Breast epithelium (tissue), 4 donors: ENCODE measurements at places on chromosomes 3 and 15. TPM values are rescaled to one million over a fixed set of nuclear protein-coding genes. Genes with fewer than 3 reads are reported as not detected.

Gene SOX14
- not detected for total RNA-seq

DNA sequence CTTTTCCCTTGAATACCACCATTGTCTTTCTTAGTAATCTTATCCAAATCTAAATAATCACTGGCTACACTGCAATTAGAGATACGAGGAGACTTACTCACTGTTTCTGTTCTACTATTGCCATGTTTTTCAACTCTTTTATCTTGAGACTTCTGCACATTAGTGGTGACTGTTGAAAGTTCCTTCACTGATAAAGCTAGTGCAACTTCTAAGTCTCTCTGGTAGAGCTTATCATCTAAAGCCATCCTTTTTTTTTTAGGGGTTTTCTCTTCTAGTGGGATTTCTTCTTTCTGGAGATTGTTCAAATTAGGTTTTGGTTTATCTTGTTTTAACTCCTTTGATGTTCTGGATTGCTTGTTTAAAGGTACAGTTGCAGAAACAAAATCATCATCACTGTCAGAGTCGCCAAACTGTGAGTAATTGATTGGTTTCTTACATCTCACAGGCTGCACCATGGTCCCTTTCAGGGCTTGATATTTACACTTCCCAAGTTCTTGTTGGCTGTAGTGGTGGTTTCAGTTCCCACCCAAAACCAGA, 37.7 kb downstream of the NCK1 start:
- no peaks in the 10 kb centered on the region for H3K4me1 ChIP-seq
- H3K27me3 ChIP-seq = no peaks in the 10 kb centered on the region
- no peak overlapping the region for H3K4me3 ChIP-seq
- H3K36me3 ChIP-seq = no peaks in the 10 kb centered on the region
- DNase-seq = no peak
- H3K27ac ChIP-seq = no peak overlapping the region

Gene FSTL1
- 355 TPM for total RNA-seq

Gene CHRFAM7A
- 3.3 TPM for total RNA-seq

Gene EIF1B
- total RNA-seq = 30.9 TPM
